NCI-H2081 (cell line): ENCODE measurements at places on chromosomes 5 and 9.

DNA sequence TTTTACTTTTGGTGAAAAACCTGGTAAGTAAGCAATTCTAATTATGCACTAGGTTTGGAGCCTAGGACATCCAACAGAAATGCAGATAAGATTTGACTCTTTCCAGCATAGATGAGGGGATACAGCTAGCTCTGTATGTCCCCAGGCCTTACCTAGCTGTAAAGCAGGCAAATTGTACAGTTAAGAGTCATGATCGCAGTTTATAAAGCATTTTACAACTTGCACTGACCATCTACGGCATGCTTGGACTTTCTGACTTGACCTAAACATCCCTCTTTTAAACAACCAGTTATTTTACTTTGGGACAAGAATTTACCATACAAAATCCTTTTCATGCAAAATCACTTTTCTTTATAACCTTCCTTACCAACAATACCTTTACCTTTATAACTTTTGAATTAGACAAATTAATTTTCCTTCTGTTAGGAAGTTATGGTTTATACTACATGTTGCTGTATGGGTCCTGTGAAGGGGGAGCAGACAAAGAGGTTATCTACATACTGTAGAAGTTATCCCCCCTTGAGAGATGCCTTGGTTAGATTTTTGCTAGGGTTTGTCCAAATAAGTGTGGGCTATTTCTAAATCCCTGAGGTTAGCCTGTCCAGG is 36.8 kb downstream of the FGD3 start:
- DNase-seq, result peak; percentile 2

DNA sequence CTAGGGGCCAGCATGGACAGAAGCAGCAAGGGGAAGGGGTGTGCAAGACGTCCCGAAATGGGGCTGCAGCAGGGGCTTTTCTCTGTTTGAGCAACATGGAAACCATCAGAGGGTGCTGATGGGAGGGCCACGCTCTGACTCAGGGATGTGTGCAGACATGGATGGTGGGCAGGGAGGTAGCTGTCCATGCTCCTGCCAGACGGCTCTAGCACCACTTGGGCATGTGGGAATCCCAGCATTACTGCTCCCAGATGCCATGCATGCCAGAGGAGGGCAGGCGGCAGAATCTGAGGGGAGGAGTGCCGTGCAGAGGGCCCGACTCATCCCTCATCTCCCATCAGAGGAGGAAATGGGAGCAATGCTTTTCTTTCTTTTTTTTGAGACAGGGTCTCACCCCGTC is 45.6 kb upstream of the SLC25A51 start:
- DNase-seq, result no peak

DNA sequence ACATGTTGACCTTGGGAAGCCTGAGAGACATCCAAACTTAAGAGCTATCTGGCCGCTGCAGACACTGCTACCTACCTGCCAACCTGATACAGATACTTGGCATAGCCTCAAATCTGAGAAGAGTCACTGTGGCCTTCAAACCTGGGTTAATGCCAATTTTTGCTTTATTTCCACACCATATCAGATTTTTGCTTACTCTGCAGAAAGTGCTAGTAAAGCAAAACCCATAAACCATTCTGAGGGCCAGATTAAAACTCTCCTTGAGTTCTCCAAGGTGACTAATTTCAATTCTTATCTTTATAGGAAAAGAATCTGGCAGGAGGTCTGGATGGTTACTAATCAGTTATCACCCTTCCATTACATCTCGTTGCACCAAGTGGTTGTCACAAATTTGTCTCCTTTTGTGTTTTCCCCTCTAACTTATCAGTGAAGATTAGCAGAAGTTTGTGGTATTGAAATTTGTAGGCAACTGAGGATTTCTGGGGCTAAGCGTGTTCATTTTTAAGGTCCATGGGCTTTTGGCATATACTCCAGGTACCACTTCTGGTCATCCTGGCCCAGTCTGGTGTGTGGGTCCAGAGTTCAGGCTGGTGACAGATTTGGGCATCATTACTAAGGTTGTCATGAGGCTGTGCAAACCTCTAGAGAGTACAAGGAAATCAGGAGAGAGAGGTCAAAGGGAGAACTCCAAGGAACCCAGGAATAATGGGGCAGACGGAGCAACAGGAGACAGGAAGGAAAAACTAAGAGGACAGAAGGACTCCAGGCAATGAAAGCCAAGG is 177.9 kb downstream of the TSSK1B start:
- DNase-seq, result no peak

GRCh38 chr9:17761984-17762676 is 183.3 kb downstream of the SH3GL2 start:
- peak; percentile 57 for DNase-seq

GRCh38 chr5:56564541-56565282 is 250.6 kb upstream of the MAP3K1 start:
- no peak for DNase-seq

DNA sequence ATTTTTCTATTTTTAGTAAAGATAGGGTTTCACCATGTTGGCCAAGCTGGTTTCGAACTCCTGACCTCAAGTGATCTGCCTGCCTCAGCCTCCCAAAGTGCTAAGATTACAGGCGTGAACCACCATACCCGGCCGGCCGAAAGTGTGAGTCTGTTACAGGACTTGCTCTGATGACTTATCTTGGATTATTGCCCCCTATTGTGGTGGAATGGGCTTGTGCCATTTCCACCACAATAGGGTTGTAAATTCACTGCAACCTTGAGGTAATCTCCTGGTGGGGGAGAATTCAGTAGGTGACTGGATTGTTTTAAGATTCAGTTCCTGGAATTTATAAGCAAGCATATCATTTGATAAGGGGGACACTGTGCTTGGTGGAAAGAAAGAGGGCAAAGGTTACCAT is 15.0 kb upstream of the HMGCR start:
- no peak for DNase-seq

- DNase-seq, result no peak
Measured at GRCh38 chr9:92512622-92513021, 23.2 kb downstream of the ECM2 start.

DNA sequence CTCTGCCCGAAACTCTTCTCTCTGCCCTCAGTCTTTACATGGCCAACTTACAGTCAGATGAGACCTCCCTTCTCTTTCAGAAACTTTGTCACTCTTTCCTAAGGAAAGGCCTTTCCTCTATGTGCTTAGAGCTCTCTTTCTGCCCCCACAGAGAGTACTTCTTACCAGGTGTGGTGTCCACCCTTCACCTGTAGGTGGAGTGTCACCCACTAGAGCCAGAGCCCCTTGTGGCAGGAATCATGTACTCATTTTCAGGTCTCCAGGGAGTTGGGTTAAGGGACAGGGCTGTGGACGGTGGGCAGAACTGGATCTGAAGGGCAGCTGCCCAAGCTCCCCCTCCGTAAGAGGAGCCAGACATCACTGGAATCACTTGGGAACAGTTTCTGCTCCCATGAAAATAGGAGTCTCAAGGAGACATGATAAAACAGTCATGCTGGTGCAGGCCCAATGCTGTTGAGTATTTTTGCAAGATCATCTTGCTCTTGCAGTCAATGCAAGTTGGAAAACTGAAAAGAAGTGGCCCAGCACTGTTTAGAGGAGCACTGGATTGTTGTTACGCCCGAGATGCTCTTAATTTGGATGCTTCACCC is 436.7 kb downstream of the ZSWIM6 start:
- peak; percentile 34 for DNase-seq
